ENCODE measurements at places on chromosomes 12 and 14.

GRCh38 chr12:62919838-62920237, 15.1 kb downstream of the PPM1H start:
- DNase-seq, result no peak

GRCh38 chr12:78402366-78403134, 462.0 kb upstream of the SYT1 start:
- DNase-seq, result no peak

DNA sequence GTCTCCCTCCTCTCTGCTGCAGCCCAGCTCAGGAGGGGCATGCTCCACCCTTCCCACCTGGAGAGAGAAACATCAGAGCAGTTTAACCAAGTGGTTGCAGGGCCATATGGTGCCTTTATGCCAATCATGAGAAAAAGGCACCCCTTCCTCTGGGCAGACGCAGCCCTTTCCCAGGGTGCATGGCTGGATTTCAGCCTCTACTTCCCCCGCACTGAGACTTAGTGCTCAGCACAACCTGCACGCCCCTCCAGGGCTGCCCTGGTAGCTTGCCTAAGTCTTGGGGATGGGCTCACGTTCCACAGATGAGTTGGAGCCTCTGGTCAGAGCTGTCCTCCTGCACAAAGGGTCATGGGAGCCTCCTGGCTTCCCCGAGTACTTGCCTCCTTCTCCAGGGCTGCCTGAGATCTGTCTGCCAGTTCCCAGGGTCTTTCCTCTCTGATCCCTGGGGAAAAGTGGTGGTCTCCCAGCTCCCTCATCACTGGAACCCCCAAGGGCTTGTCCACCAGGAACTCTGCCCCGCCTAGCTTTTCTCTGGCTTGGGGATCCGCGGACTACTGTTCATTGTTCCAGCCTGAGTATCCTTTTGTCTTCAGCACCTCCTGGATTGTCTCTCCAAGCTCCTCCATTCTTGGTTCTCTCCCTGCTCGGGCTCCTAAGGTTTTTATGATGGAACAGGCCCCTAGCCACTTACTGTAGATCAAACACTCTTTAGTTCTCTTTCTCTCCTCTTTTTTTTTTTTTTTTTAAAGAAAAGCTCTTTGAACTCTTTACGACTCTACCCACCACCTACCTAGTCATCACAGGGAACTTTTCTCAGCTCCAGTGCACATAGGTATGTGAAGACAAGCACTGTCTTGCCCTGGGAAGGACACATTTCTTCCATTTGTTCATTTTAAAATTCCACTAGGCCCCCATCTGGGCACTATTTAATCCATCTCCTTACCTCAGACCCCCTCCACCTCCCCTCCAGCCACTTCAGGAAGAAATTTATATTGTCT, 6.1 kb upstream of the KRT74 start:
- no peak for DNase-seq

DNA sequence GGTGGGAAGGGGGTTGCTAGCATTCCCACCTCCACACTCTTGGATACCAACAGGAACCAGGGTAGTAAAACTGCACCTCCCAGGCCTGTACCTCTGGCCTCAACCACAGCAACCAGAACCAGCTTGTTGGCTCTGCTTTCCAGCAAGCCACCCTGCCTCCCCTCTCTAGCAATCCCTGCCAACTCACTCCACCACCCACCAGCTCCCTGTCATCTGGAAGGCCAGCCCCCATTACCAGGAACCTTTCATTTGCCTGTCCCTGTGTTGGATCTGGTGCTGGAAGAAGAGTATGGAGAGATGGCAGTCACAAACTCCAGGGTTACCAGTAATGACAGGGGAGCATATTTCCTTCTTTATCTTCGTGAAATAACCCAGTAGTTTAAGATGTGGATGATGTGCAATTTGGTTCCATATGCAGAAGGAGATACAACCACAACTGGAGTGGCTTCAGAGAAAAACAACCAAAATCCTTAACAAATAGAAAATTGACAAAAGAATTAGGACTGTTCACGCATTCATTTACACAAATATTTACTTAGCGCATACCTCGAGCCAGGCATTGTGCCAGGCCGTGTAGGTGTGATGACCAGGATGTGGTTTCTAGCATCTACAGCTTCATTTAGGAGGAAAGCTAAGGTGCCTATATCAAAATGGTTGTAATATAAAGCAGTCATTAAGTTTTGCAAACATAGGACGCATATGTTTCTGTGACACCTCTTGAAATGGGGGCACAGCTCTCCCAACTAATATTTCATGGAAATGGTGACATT, 3.4 kb downstream of the B4GALNT3 start:
- no peak for DNase-seq

- no peak for DNase-seq
Observed at GRCh38 chr14:92425101-92425500, 88.5 kb upstream of the RIN3 start.
